ENCODE measurements at places on chromosomes 3 and 15.

DNA sequence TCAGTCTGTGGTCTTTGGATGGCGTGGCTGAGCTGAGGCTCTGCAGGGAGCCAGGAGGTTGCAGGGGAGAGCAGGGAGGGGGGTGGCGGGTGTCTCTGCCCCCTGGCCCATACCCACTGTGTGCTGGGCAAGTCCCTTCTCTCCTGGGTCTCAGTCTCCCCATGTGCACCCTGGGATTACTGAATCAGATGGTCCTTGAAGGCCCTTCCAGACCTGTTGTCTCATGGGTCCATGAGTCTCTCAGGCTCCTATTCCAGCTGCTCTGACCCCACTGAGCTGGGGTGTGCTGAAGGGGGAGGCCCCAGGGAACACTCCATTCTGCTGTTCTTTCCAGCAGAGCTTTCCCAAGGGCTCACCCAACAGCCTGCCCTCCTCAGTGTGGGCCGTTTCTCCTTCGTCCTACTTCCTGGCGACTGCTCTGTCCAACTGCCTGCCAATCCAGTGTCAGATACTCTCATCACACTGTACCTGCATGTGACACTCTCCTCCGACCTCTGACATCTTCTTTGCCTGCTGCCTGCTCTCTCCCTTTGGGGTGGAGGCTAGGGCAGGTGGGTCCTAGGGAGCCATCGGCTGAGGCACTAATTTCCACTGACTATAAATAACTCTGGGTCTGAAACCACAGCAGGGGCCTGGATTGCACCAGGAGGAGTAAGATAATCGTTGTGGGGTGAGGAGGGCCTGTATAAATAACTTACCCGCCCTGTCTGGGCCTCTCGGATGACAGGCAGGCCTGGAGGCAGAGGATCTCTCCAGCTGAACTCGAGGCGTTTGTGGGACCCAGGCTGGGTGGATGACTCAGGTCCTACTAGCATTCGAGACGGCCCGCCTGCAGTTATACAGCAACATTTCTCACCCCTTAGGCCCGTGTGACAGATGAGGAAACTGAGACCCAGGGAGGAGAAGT lies 67.1 kb downstream of the ATP2B2 start:
- DNase-seq: no peak

GRCh38 chr3:143222981-143223380 lies 103.4 kb downstream of the CHST2 start:
- no peak for DNase-seq

DNA sequence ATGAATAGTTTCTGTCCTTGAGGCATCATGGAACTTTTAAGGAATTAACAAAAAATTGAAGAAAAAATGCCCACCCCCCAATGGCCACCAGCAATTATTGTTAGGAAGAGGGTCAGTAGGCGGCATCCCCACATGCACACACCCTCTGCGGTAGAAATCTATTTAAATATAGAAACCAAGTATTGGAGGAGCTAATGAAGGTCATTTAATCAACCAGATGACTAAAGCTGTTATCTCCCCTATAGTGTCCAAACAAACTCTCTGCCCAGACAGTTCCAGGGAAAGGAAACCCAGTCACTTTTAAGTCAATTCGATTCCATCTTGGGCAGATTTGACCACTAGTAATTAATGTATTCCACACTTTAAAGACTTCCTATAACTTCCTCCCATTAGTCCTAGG lies 47.1 kb downstream of the DGKG start:
- DNase-seq: no peak

DNA sequence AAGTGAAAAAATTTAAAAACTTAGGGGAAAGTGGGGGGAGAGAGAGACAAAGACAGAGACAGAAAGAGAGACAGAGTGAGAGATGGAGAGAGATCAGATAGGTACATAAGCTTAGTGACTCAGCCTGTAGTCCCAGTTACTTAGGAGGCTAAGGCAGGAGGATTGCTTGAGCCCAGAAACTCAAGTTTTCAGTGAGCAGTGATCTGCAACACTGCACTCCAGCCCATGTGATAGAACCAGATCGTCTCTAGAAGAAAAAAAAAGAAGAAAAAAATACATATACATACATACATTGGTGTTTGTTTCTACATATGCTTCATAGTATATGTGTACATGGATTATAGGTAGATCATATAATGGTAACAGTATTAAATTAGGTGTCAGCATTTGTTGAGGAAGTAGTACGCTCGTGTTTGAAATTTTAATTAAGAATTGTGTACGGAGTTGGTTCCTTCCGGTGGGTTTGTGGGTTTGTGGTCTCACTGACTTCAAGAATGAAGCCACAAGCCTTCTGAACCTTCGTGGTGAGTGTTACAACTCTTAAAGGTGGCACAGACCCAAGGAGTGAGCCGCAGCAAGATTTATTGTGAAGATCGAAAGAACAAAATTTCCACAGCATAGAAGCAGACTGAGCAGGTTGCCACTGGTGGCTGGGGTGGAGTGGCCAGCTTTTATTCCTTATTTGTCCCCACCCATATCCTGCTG lies 38.3 kb upstream of the SNRPN start:
- DNase-seq: no peak

GRCh38 chr3:113008117-113008516 lies 17.3 kb downstream of the GTPBP8 start:
- DNase-seq: no peak

DNA sequence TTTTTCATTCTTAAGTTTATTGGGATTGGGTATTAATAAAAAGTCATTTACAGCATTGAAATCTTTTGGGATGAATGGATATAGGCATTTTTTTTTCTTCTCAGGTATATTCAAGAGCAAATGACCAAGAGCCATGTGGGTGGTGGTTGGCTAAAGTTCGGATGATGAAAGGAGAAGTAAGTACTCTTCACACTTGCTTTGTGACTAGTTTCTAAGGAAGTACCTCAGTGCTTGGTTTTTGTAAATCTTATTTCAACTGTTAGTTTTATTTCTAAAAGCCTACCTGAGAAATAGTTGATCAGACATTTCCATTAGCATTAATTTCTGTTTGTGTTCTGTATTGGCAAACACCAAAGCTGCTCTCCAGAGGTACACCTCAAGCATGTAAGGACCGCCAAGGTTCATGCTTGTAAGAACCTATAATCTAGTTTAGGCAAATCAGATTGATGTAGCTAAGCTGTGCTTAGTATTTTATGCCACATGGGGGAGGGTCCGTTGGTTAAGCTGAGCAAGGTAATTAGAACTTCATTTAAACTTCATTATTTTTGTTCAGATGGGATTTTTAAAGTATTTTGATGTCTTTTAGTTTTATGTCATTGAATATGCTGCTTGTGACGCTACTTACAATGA lies 35.4 kb downstream of the FXR1 start:
- DNase-seq: no peak

DNA sequence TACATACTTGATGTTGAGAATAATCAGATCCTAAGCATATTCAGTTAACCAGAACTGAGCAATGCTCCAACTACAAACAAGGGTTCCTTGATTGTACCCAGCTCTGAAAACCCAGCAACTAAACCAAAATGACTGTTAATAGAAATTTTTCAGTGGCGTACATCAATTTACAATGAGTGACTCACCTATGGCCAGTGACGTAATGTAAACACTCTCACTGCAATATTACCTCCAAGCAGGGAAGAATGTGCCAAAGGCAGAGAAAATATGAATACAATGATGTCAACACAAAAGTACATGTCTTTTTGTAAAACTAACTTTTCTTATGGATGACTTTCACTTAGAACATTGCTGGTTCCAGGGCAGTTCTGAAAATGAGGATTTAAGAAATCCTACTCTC lies 611.3 kb downstream of the EDEM1 start:
- no peak for DNase-seq

GRCh38 chr3:156358232-156358631 lies 196.7 kb downstream of the SSR3 start:
- no peak for DNase-seq

- DNase-seq: no peak
Measured at GRCh38 chr3:33722626-33723370, 4.7 kb upstream of the CLASP2 start.

- no peak for DNase-seq
Measured at GRCh38 chr3:102733791-102734563, 299.2 kb downstream of the ZPLD1 start.

- DNase-seq: no peak
Measured at GRCh38 chr3:186303965-186304364, 58.1 kb downstream of the DGKG start.

GRCh38 chr3:30964612-30965011 lies 70.2 kb upstream of the GADL1 start:
- DNase-seq: no peak

- DNase-seq: no peak
Measured at GRCh38 chr3:49124991-49125670, 4.5 kb upstream of the USP19 start.

DNA sequence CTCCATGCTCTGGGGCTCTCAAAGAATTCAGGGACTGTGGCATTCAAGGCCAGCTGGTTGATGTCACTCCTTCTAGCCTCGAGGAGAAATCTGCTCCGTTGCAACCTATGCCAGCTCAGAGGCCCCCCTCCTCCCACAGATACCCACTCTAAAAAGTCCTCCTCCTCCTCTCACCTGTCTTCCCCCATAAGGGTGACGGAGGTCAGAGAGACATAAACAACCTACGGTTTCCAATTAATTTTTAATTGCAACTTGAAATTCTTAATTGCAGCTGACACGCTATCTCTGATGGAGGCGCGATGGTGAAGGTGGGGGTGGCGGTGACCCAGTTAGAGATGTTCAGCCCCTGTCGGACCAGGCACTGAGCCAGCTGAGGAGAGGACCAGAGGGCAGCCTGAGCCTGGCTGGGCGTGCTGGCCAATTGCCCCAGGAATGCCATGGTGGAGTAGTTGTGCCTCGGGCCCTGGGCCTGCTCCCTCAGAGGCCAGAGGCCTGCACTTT lies 43.2 kb upstream of the INSYN1 start:
- DNase-seq: no peak

DNA sequence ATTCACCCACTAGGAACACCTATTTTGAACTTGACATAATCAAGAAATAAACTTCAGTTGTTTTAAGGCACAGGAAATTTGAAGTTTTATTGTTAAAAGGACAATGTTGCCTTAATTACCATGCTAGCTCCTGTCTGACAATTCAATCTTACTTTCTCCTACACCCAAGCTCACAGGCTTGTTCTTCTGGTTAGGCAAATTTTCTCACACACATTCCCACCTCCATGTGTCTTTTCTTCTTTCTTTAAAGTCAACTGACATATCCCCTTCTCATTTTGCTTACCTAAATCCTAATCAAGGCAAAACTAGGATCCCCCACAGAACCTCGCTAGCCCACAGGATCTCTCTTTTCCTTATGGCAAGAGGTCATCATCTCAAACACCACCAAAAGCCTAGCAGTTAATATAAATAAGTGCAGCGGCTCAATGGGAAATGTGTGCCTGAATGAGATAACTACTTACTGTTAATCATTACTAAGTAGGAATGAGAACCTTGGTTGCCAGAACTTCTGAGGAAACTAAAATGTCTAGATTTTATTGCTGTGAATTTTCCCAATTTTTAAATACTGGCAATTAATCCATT lies 189.3 kb downstream of the PLCH1 start:
- DNase-seq: no peak

DNA sequence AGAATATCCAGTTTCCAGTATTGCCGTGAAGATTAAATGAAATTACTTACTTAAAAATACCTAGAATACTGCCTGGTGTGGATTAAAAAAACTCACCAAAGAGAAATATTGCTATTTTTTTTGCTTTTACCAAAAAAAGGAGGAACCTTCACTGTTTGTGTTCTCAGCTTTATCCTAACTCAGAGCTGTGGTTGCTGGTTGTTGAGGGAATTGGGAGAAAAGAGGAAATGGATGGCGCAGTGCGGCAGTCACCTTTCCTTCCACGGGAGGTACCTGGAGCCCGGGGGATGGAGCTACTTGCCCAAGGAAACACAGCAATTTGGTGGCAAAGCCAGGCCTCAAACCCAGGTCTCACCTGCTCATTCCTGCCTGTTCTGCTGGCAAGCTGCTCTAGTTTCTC lies 270.3 kb downstream of the RPLP1 start:
- DNase-seq: no peak

- DNase-seq: peak; percentile 34
Measured at GRCh38 chr3:197613199-197613598, 57.4 kb upstream of the BDH1 start.

DNA sequence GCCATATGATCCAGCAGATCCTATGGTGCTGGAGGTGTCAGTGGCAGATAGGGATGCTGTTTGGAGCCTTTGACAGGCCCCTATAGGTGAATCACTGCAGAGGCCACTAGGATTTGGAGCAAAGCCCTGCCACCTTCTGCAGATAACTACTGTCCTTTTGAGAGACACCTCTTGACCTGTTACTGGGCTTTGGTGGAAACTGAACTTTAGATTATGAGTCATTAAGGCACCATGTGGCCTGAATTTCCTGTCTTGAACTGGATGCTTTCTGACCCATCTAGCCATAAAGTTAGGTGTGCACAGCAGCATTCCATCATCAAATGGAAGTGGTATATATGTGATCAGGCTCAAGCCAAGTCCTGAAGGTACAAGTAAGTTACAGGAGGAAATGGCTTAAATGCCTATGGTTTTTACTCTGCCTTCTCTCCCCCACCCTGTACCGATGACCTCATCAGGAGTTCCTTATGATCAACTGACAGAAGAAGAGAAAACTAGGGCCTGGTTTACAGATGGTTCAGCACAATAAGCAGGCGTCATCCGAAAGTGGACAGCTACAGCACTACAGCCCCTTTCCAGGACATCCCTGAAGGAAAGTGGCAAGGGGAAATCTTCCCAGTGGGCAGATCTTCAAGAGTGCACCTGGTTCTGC lies 565.6 kb upstream of the AGTR1 start:
- DNase-seq: no peak

DNA sequence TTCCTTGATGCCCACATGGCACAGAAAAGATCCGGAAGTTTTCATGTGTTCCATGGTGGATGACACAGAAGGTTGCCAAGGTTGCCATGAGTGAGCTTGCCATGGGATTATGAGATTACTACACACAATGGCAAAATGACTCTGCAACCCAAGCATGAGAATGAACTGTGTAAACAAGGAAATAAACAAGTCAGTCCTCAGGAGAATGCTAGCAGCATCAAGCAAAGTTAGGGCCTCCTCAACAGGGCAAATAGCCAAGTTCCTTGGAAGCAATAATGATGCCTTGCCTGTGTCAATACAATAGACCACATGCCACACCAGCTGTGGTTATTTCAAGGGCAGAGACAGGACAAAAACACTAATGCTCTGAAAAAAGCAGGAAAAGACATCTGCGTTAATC lies 41.8 kb downstream of the AQR start:
- no peak for DNase-seq
